ENCODE measurements at places on chromosomes 7 and 10. TPM values are rescaled to one million over a fixed set of nuclear protein-coding genes. Genes with fewer than 3 reads are reported as not detected.

DNA sequence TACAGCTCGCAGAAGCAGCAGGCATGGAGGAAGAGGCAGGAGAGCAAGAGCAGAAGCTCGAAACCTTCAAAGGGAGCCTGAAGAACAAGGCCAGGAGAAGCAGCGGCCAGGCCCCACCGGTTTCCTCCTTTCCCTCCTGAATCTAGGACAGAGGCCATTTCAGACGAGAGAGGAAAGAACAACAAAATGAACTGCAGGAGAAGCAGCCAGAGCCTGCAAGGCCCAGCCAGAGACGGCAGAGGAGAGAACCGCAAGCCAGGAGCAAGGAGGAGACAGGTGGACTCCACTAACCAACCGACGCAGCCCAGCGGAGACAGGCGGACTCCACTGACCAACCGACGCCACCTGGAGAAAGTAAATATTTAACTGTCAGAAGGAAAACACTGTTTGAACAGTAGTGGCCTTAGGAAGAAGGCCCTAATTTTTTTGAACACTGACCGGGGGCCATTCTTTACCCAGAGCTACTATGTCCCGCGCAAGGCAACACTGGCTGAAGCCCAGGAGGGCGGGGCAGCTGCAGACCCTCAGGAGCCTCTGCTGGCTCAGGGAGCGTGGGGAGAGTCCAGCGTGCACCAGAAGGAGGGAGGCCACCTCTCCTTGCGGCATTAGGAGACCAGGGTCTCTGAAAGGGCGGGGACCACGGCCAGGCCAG is 559.2 kb downstream of the PTPRN2 start:
- DNase-seq, result peak; percentile 79

DNA sequence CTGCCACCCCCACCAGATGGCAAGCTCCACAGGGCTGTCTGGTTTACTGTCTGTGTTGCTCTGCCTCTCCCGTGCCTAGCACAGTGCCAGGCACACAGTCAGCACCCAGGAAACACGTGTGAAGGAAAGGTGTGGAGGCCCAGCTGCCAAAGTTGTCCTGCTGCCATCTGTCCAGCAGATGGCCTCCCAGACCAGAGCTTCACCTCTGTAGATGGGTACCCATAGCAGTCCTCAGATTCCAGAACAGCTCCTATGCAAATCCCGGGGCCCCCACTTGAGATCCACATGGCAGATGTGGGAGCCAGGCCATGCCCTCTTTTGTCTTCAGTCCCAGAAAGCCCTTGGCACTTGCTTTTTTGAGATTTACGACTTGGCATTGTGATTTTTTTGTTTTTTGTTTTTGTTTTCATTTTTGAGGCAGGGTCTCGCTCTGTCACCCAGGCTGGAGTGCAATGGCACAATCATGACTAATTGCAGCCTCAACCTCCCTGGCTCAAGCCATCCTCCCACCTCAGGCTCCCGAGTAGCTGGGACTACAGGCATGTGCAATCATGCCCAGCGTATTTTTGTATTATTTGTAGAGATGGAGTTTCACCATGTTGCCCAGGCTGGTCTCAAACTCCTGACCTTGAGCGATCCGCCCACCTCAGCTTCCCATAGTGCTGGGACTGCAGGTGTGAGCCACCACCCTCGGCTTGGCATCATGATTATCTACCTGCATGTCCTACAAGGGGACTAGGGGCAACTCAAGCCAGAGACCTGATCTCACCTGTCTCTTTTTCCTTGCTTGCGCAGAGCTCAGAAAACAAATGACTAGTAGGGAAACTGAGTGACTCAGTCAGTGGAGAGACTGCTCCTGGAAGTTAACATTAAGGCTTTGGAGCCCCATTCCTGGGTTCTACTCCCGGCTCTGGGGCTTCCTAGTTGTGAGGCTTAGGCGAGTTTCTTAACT is 16.9 kb upstream of the PALD1 start:
- peak; percentile 59 for DNase-seq

- peak; percentile 42 for DNase-seq
These were observed 401.1 kb upstream of the NFE2L3 start for GRCh38 chr7:25750744-25751508.

- DNase-seq, result no peak
These were observed 8.9 kb upstream of the TRDMT1 start for GRCh38 chr10:17210361-17210760.

GRCh38 chr10:122864901-122865300 is 14.5 kb downstream of the FAM24B start:
- no peak for DNase-seq

DNA sequence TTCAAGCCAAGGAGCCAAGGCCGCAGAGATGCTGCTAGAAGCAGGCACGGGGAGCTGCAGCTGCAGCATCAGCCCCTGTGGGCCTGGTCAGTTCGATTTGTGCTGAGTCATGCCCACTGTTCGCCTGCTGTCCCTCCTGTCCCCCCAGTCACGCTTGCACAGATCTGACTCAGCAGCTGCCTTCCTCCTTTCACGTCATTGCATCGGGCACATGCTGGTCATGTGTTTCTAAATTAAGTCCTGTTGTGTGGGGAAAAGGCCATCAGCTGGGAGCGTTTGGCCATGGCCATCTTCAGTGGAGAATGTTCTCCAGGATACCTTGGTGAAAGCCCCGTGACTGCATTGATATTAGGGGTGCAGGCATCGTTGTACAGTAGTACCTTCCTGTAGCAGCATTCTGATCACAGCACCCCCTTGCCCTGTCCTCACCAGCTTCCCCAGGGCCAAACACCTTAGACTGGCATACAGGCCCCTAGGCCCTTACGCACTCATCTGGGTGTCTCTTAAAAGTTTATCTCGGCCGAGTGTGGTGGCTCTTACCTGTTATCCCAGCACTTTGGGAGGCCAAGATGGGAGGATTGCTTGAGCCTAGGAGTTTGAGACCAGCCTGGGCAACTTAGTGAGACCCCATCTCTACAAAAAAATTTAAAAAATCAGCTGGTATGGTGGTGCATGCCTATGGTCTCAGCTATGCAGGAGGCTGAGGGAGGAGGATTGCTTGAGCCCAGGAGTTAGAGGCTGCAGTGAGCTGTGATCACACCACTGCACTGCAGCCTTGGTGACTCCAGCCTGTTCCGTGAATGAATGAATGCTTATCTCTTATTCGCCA is 23.2 kb downstream of the POR start:
- peak; percentile 70 for DNase-seq

DNA sequence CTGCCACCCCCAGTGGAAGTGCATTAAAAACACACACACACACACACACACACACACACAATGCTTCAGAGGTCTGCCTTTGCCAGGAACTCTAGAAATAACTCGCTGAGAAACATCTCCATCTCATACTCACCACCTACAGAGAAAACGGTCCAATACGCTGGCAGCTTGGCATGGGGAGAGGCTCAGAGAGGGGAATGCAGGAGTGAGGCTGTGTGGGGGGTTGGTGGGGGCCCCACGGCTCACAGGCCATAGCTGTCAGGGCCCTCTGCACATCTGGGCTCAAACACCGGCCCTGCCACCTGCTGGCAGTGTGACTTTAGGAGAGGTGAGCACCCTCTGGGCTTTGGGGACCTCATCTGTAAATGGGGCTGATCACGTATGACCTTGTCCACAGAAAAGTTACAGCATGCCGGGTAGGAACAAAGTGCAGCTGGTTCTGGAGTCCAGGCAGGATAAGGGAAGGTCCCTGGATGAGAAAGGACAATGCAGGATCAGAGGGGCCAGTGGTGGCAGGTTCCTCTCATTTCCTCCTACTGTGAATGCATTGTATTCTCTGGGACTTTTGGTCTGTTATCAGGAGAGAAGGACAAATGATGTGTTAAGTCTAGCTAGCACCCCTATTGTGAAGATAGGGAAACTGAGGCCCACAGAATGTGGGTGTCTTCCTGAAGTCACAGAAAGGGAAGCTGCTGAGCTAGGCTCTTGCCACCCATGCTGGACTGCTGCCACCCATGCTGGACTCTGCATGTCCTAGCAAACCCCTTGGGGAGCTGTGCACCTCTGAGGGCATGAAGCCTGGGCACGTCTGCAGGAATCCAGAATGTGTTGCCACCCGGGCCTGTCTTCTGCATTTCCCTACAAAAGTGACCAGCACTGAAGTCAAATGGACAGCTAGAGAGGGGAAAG is 404.6 kb downstream of the RPS24 start:
- DNase-seq, result no peak

- no peak for DNase-seq
These were observed 231.3 kb upstream of the CELF2 start for GRCh38 chr10:10786109-10787090.

GRCh38 chr10:93751124-93751523 is 6.6 kb upstream of the LGI1 start:
- DNase-seq, result no peak

DNA sequence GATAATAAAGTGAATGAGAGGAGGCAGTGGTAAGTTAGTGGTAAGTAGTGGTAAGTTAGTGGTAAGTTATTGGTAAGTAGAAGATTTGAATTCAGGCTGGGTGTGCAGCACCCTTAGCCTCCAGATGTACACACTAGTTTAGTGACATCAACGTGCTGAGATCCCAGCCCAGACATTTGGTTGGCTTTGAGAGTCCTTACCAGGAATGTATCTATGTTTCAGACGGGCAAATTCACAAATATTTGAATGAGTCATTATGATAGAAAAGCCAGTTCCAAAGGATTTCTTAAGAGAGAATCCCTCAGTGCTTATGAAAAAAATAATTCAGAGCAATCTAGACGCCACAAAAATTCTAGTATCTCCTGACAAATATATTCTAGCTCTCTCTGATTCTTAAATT is 70.0 kb downstream of the ARL4A start:
- no peak for DNase-seq

- DNase-seq, result no peak
These were observed 92.4 kb downstream of the CYP26A1 start for GRCh38 chr10:93166134-93166533.

GRCh38 chr10:77744245-77744644 is 106.6 kb upstream of the KCNMA1 start:
- no peak for DNase-seq

COL13A1 gene
- 6.7 TPM for total RNA-seq

MRC1 gene
- 19.1 TPM for total RNA-seq

FFAR4 gene
- total RNA-seq, result 1.7 TPM

PTF1A gene
- total RNA-seq, result not detected
